ENCODE measurements at places on chromosomes 3 and 15.

DNA sequence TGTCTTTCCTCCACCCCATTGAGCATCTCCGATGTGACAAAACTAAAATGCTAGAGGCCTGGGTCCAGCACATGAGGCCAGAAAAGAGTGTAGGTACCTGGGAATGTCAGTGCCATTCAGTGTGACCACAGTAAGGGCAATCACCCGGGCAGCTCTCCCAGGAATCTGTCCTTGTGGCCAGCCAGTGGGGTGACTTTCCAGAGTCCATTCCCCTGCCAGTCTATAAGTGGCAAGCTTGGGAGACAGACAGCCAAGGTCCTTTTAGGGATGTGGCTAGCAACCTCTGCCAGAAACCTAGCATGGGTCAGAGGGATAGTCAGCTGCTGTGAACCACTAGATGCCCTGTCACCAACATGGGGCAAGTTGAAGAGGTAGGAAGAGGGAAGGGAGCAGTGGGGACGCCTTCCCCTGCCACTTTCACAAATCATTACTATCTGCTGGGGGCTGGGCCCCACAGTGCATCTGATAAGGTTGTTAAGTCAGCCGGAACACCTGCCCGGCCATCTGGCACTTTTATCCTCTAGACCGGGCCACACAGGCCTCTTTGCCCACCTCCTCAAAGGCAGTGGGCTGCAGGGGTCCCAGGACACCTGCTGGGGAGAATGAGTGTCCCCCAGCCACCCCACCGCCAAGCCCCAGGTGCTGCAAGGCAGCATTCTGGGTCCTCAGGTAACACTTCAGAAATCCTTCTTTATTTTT, 24.8 kb upstream of the DET1 start:
- DNase-seq, result no peak

DNA sequence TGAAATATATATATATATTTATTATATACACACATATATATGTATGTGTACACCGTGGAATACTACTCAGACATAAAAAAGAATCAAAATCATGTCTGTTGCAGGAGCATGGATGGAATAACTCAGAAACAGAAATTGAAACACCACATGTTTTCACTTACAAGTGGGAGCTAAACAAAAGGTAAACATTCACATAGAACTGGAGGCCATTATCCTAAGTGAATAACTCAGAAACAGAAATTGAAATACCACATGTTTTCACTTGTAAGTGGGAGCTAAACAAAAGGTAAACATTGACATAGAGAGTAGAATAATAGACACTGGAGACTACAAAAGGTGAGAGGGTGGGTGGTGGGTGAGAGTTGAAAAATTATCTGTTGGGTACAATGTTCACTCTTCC, 171.5 kb upstream of the GOLIM4 start:
- no peak for DNase-seq

DNA sequence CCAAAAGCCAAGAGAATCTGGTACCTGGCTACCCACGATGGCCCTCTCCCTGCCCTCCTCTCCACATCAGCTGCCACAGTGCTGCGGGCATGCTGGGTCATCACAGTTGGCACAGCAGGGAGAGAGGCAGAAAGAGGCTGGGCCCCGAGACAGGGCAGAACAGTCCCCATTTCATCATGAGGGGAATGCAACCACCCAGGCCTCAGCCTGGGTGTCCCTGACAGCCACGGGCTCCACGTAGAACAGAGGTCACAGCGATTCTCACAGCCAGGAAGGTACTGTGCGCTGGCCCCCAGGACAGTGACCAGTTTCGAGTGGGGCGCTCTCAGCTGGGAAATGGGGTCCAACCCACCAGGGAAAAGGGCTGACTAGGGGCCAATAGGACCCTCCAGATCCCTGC, 6.3 kb downstream of the LIPC start:
- DNase-seq, result no peak

GRCh38 chr15:60540002-60540651, 61.2 kb upstream of the ICE2 start:
- no peak for DNase-seq

GRCh38 chr15:31236184-31237042, 90.2 kb upstream of the KLF13 start:
- peak; percentile 59 for DNase-seq

DNA sequence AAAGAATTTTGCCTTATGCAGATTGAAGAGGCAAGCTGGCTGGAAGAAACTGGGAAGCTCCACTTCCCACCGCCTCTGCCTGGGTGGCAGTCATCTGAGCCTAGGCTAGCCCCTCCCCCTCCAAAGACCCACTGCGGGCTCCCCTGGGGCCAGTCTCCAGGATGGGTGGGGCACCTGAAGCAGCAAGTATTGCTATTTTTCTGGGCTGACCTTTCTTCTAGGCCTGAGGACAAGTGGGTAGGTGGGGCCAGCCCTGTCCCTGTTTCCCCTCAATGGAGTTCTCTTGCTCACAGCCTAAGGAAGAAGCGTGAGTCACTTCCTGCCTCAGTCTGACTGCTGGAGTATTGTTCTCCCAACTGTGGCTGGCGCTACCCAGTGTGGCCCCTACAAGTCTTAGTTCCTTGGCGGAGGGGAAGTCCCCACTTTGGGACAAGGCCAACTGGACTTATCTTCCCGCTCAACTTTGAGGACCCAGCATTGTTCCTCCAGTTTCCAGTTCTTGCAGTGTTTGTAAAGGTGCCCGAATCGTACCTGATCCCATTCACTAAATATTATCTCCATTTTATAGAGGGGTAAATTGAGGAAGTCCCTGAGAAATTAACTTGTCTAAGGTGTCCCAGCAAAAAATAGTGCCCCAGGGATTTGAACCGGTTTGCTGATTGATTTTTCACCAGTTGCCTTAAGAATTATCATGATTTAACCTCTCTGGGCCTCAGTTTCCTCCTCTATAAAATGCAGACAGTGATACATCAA, 1.4 kb downstream of the FURIN start:
- DNase-seq, result no peak

DNA sequence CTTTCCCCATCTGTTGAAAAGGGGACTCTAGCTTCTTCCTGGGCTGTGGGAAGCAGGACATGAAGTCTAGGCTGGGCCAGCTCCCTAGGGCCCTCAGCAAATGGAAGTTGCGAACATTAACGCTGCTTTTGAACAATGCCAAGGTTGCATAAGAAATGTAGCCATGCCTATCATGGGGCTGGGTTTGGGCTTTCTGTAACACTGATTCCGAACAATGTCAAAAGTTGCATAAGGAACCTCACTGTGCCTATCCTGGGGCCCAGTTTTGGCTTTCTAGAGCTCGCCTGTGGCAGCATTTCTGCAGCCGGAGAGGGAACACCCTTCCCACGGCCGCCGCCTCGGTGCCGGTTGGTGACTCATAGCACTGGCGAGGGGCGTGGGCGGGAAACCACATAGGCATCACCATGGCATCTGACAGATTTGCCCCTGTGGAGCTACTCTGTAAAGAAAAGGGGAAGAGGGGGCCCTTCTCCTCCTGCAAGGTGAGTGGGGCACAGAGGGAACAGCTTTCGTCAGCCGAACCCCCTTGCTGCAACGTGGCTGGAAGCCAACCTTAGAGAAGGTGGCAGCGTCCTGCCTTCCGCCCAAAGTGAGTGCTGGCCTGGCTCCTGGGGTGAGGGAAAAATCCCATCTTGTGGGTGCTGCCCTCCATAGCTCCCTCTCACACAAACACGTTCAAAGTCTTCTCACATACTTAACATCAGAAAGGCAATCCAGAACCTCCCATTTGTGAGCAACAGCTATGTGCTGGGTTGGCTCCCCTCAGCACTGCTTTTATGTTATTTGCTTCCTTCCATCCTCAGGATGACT, 46.6 kb upstream of the ATP2B2 start:
- DNase-seq, result no peak

GRCh38 chr3:3745693-3746092, 53.5 kb upstream of the LRRN1 start:
- DNase-seq, result no peak

GRCh38 chr15:80514071-80514780, 110.0 kb downstream of the ARNT2 start:
- DNase-seq, result no peak

- no peak for DNase-seq
Measured at GRCh38 chr3:171200052-171200749, 173.7 kb upstream of the SLC2A2 start.

DNA sequence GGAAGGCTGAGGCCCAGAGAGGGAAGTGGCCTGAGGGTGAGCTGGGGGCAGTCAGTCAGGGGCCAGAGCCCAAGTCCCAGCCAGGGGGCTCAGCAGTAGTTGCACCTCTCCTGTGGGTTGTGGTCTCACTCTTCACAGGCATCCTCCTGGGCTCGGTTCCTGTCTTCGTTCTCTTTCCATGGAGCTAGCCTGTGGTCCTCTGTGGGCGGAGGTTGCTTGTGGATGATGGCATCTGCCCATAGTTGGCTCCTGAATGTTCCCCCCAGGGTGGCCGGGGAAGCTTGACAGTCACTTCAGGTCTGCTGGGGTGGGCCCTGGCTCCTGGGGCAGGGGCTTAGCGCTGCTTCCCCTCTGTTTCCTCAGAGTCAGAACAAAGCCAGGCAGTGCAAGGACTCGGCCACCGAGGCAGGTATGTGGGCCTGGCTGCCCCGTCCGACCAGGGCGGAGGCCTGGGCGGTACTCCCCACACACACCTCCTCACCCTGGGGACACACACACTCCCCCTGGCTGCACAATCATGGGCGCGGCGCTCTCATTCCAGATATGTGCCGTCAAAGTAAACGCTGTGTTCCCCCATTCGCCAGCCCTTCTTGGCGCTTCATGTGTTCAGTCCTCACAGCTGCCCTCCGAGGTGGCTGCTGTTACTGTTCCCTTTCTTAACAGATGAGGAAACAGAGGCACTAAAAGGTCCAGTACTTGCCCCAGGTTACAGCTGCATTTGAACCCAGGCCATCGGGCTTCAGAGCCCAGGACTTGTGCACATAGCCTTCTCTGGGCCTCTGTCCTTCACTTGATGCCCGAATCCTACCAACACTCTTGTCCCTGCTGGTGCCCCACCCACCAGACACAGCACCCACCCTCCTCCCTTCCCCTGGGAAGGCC, 34.5 kb downstream of the PSTPIP1 start:
- peak; percentile 13 for DNase-seq

DNA sequence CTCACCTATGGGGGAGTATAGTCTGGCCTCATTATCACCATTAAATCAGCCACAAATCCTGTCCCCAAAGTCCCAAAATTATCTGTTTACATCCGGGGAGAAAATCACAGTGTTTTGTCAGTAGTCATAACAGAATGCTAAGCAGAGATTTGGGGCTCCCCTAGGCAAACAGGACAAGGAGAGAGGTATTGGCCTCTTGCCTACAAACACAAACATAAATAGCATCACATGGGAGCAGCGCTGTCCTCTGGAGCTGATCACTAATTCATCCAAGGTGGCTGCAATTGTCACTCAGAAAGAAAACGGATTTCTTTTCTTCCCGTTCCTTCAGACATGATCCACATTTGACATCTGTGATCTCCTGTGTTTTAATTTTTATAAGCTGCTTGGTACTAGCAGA, 1028.1 kb downstream of the NTRK3 start:
- DNase-seq, result no peak

- DNase-seq, result no peak
Measured at GRCh38 chr15:72824781-72825180, 41.2 kb upstream of the ADPGK start.

- DNase-seq, result no peak
Measured at GRCh38 chr3:62630664-62631063, 244.6 kb downstream of the CADPS start.

DNA sequence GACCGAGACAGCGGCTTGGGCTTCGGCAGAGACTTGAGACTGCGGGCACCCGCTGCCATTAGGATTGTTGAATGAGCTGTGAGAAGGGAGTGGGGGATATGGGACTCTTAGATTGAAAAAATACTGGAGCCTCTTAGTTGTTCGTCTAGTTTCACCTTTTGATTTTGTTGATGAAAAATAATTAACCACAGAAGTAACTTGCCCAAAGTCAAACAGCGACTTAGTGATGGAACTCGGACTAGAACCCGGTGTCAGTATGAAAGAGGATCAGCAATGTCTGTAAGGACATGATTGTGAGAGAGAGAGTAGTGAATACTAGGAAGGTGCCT, 510 bp upstream of the GOLGB1 start:
- no peak for DNase-seq

DNA sequence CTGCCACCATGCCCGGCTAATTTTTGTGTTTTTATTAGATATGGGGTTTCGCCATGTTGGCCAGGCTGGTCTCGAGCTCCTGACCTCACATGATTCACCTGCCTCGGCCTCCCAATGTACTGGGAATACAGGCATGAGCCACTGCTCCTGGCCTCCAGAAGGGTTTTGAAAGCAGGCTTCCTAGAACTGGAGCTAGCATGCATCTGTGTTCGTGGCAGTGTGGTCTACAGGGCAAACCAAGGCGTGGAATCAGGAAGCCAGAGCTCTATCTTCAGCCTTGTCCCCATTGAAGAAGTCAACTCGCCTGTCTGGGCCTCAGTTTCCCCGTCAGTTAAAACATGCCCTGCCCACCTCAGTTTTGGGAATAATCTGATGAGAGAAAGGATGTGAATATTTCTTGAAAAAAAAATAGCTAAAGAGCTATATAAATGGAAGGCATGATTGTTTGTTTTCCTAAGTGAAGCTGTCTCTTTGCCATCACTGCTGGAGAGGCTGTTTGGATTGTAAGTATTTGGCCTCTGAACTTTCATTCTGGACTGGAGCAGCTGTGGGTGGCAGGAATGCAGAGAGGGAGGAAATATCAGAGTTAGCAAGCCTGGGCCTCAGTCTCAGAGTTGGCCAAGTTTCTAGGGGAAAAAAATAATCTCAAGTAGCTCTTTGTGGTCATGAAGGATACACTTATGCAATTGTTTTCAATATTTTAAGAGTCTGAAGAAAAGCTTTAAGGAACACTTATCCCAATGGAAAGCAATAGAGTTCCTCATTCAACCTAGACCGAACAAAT, 36.5 kb upstream of the UACA start:
- DNase-seq, result no peak

- no peak for DNase-seq
Measured at GRCh38 chr3:139297588-139298311, 46.1 kb upstream of the MRPS22 start.

- no peak for DNase-seq
Measured at GRCh38 chr3:126320517-126321293, 36.5 kb downstream of the KLF15 start.

- DNase-seq, result no peak
Measured at GRCh38 chr3:83513677-83514076, 1445.1 kb upstream of the CADM2 start.

DNA sequence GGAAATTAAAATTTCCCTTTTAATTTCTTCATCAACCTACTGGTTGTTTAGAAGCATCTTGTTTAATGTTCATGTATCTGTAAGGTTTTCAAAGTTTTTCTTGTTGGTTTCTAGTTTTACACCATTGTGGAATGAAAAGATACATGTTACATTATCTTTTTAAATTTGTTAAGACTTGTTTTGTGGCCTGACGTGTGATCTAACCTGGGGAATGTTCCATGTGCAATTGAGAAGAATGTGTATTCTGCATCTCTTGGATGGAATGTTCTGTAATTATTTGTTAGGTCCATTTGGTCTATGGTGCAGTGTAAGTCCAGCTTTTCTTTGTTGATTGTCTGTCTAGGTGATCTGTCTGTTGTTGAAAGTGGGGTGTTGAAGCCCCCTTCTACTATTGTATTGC, 45.7 kb downstream of the THSD4 start:
- DNase-seq, result no peak

- DNase-seq, result no peak
Measured at GRCh38 chr15:72229076-72229946, 1.7 kb downstream of the PKM start.

- no peak for DNase-seq
Measured at GRCh38 chr3:112734171-112734570, 93.2 kb upstream of the CCDC80 start.
